Stimulated activated CD4-positive, alpha-beta T cell treated with anti-CD3 and anti-CD28 coated beads, Interleukin-4, amount 100 ng/mL, for 1 hour (primary cell): ENCODE measurements at places on chromosomes 4 and X.

DNA sequence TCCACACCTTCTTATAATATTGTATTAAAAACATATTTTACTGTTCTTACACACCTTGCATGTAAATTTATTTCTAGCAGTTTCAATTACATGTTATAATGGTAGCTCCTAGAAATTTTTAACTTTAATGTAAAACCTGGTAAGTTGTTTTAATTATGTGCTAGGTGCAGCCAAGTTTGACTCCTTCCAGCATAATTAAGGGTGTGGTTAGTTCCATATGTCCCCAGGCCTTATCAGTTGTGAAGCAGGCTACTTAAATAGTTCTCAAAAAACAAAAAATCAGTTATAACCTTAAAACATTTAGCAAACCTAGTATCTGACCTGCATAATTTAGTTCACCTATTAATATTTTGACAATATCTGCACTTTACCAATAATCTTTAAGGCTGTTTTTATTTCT, 26.9 kb upstream of the PASD1 start:
- no peak for DNase-seq

DNA sequence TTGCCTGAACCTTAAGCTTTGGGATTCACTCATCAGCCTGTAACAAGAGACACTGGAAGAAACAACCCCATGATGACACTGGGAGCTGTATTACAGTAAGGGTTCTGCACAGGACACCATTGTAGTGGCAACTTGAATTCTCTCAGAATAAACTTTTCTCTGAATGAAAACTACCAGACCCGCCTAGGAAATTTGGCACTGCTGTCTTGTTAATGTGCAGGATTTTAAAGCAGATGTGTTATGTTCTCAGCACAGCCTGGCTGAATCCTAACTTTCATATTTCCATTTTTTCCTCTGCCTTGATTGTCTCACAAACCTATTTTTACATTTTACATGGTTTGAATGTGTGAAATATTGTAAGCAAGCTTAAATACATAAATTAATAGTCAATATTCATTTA, 253.6 kb downstream of the UNC5C start:
- DNase-seq = no peak

GRCh38 chr4:139189972-139190371, 13.0 kb upstream of the ELF2 start:
- DNase-seq = no peak

GRCh38 chr4:69888336-69888735, 28.4 kb upstream of the SULT1E1 start:
- no peak for DNase-seq

DNA sequence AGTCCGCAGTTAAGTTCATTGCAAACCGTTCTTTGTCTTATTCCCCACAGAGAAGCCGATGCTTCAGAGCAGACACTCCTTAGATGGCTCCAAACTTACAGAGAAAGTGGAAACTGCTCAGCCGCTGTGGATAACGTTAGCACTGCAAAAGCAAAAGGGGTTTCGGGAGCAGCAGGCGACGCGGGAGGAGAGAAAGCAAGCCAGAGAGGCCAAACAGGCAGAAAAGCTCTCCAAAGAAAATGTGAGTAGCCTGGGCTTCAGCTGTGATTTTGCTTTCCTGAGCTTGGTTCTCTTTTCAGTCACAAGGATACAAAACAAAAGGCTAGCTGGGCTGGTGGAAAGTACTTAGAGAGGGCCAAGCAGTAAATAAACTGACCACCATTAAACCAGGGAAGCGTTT, 64.0 kb downstream of the AASDH start:
- no peak for DNase-seq

GRCh38 chrX:154819771-154820341, 14.6 kb upstream of the MPP1 start:
- DNase-seq = no peak

- no peak for DNase-seq
These were observed 41.8 kb downstream of the RBM47 start for GRCh38 chr4:40587826-40588225.

DNA sequence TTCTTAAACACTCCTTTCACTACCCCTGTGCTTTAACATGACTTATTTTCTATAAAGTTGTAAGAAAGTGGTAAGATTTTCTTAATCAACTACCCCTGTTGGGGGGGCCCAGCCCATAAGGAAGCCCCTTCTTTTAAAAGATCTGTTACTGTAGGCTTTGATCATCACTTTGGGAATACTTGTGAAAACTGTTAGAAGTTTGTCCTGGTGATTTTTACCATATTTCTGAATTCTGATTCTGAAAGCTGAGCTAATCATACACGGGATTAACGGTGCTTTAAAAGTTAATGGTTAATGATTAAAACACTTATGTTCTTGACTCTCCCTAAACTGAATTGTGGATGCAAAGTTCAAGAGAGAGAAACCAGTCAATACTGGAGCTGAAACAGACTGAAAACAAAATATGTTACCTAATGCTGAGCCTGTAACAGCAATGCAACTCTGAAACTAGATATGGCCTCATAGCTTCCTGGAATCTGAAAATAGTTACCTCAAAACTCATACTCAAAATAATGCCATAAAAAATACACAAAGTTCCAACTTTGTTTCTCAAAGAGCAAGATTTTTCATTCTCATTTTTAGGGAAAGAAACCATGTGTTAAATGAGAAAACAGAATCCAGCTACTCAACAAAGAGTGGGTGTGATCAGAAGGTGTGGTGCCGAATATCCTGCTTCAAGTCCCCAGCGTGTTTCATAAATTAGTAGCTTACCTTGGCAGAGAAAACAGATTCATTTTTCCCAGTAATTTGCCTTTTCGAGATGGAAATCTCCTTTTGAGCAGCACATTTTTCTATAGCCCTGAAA, 31.6 kb downstream of the ADH7 start:
- no peak for DNase-seq

DNA sequence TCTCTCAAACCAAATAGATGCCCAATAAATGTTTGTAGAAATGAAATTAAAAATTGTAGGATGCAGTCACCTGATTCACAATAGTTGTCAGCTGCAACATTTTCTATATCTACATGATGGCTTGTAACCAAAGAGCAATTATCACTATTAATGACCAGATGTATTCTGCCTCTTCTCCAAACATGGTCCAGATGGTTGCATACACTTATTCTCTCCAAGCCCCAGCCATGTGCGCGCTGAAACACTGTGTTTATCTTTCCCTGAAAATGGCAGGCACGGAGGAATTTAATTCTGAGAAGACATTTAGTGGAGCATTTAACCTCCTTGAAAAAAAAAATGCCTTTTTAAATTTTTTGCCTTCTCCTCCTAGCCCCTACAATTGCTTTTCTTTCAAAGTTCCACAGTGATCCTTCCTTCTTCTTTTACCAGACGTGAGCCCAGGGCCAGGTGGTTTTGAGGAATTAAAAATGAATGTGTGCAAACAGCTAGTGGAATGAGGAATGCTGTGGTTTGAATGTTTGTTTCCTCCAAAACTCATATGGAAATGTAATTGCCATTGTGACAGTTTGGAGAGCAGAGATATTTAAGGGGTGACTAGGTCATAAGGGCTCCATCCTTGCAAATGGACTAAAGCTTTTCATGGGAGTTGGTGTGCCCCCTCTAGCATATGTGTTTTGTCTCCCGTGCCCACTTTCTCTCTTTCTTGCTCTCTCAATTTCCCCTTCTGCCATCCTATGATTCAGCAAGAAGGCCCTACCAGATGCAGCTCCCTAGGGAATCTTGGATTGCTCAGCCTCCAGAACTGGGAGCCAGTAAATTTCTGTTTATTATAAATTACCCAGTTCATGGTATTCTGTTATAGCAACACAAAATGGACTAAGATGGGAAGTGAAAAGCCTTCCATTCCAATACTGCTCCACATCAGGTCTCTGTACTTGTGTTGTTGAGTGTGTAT, 136.0 kb downstream of the GABRB1 start:
- no peak for DNase-seq

DNA sequence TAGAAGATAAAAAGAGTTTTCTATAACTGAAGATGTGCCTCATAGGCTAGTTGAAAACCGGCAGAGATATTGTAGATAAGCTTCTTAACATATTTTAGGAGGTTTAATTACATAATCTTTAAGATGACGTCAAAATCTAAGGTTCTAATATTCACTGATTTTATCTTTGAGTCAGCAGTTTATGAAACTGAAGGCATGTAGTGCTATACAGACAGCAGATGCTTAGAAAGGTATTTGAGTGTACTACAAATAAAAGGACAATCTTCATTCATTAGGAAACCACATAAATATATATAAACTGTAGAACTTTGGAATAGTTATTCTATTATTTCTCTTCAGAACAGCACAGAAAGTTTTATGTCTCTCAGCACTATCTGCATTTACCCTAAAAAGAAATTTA, 504.8 kb downstream of the IL15 start:
- DNase-seq = no peak

GRCh38 chr4:147916351-147916750, 184.5 kb downstream of the ARHGAP10 start:
- DNase-seq = no peak

DNA sequence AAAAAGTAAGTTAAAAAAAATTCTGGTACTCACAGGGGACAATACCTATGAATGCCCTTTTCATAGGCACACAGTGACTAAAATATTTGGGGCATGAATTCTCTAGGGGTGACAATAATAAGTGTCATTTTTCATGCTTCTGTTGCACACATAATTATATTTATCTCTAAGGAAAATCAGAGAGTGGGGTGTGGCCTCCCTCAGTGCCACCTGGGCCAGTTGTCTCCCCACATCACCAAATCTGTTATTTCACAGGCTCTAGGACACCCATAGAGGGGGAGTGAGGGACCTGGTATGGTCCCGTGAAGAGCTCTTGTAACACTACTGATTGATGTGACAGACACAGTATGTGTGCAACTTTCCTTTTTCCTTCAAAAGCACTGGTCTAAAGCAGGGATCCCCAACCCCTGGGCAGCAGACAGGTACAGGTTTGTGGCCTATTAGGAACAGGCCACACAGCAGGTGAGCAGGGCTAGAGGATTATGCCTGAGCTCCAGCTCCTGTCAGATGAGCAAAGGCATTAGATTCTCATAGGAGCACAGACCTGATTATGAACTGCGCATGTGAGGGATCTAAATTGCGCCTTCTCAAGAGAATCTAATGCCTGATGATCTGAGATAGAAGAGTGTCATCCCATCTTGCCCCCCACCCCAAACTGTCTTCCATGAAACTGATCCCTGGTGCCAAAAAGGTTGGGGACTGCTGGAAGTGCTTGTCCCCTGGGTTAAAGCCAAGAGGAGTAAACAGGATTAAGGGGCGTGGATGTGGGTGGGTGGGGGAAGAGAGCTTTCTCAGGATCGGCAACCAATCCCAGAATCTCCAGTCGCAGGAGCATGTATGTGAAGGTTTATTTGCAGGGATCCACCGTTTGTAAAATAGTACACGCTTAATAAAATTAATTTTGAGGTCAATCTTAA, 856 bp downstream of the SLC9B1 start:
- no peak for DNase-seq

DNA sequence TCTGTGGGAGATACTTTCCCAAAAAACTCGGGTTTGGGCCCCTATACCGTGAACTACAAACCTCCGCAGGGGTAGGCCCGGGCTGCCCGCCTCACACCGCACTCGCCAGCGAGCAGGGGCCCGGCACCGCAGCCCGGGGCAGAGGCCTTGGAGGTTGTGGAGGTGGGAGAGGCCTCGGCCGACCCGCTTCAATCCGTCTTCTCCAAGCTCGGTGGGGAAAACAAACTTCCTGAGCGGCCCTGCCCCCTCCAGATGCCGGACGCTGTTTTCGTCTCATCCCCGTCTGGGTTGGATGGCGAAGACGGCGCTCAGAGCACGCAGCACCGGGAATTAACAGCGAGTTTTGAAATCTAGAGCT, 442 bp upstream of the MCUB start:
- DNase-seq = peak; percentile 40

DNA sequence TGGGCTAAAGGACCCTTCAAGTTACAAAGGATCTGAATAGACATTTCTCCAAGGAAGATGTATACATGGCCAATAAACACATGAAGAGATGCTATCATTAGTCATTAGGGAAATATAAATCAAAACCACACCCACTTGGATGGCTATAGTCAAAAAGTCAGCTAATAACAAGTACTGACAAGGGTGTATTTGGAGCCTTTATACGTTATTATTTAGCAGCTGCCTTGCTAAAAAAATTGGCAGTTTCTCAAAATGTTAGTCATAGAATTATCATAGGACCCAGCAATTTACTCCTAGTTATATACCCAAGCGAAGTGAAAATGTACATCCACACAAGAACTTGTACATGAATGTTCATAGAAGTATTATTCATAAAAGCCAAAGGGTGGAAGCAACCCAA, 112.7 kb upstream of the DUSP21 start:
- no peak for DNase-seq

- no peak for DNase-seq
These were observed 79.9 kb downstream of the FAM53A start for GRCh38 chr4:1604181-1604705.

- DNase-seq = no peak
These were observed 24.9 kb downstream of the CCDC149 start for GRCh38 chr4:24887881-24888430.

DNA sequence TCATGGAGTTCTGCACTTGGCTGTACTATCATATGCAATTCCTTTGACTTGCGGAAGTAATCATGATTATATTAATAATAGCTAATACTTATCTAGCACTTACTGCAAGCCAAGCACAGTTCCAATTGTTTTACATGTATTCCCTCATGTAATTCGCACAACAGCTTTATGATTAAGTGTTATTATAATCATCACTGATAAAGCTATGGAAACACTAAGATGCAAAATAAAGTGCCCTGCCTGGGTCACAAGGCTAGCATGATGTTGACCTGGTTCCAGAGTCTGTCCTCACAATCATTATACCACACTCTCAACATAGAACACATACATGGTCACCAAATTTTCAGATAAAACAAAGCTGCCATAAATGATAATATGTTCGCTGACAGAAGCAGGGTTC, 234.6 kb downstream of the FMR1NB start:
- DNase-seq = no peak

GRCh38 chrX:152635941-152636340, 1.8 kb upstream of the GABRQ start:
- no peak for DNase-seq

DNA sequence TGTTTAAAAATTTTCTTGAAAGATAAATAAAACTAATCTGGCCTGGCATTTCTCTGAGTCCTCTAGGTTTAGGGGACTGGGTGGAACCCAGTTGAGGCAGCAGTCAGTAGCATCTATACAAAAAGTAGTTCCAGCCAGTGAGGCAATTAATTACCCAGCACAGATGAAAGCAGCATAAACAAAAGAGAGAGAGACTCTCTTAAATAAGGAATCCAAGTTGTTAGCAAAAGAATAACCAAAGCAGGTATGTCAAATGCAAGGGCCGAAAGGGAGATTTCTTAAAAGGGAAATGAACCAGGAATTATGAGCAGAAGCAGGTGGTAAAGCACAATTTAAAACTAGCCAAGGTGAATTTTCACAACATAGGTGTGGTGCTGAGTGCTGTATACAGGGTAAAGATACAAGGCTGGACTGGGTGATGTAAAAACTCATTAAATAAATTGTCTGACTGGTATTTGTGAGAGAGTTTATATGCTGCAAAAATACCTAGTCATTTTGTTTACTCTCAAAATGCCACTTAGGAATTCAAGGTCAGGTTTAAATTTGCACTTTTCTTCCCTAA, 94.6 kb upstream of the GALNT7 start:
- no peak for DNase-seq
